NCI-H2171 treated with DMSO at 0.1 percent for 48 hours (cell line): ENCODE measurements at places on chromosomes 1 and 21.
A peak's percentile ranks its signal among the peaks of the same experiment; 100 is the strongest.

- DNase-seq: peak; percentile 71
Observed at GRCh38 chr1:243917177-243917862, 67.3 kb upstream of the AKT3 start.

DNA sequence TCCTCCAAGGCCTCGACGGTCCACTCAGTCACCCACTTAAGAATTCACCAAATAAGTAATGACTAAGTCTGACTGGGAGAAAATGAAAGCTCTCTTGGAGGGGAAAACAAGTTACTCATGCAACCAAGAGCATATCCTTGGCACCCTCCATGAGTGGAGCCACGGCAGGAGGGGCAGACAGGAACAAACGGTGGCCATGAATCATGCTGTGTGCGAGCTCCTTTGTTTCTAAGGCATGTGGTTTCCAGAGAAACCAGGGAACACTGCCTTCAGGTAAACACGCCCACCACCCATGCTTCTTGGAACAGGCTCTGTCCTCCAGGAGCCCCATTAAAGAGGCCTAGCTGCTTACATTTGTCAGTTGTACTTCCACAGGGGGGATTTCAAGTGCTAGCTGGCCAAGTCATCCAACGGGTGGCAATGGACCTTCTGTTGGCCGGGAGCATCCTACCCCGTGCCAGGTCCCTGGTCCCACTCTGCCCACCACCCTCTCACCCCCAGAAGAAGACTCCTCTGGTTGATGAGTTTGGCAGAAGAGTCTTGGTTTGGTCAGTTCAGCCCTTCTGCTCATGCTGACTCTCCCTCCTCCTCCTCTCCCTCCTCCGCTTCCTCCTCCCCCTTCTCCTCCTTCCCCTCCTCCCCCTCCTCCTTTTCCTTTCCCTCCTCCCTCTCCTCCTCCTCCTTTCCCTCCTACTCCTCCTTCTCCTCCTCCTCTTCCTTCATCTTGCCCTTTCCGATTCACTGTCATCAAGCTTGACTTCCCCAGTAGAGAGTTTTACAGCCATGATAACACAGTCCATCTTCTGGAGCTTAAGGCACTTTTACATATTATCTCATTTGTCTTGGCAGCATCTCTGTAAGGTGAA lies 107.6 kb downstream of the CCDC185 start:
- DNase-seq: no peak

DNA sequence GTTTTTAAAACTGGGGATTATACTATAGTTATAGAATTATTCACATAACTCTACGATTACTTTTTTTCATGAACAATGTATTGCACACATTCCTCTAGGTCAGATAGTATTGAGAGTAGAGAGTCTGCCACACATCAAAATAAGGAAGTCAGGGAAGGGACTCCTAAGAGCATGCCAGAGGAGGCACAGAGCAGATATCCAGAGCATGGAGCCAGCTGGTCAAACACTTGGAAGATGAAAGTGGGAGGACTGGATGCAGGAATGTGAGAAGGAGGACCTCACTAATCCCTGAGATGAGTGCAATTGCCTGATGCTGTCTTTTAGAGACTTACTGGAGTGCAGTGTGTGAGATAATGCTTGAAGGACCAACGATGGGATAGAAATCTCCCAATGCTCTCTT lies 9.6 kb upstream of the RFX5 start:
- DNase-seq: no peak

- no peak for DNase-seq
Observed at GRCh38 chr21:18089786-18090185, 154.8 kb upstream of the CHODL start.

DNA sequence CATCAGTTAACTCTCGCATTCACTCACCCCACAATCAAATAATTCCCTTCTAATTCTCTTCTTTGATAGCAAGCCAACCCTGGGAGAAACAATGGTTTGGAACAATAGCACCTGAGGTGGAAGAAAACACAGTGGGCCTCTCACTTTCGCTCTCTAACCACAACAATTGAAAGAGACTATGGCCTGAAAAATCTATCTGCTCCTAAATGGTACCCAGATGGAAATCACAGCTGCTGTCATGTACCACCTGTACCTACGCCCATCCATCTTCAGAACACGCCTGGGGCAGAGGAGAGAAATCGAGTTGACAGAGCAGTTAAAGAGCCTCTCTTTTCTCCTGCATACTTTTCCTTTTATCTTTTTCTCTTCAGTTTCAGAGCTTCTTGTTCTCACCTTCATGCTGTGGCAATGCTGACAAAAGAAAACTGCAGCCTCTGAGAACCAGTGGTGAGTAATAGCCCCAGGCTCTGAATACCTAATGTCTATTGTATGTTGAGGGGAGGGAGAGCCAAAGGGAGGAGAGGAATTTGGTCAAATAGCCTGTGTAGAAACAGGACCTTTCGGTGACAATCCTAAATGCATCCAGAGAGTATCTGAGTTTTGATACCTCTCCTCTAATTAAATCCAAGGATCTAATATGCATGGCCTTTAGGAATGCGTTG lies 57.7 kb downstream of the ZC3H11B start:
- peak; percentile 8 for DNase-seq

DNA sequence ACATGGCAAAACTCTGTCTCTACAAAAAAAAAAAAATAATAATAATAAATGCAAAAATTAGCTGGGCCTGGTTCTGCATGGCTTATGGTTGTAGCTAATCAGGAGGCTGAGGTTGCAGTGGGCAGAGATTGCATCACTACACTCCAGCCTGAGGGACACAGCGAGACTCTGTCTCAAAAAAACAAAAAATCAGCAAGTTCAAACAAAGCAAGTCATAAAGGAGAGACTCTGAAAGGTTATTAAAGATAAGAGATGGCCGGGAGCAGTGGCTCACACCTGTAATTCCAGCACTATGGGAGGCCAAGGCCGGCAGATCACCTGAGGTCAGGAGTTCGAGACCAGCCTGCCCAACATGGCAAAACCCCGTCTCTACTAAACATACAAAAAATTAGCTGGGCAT lies 28.8 kb downstream of the COP1 start:
- DNase-seq: no peak
